ENCODE measurements at places on chromosomes 1 and 21.

DNA sequence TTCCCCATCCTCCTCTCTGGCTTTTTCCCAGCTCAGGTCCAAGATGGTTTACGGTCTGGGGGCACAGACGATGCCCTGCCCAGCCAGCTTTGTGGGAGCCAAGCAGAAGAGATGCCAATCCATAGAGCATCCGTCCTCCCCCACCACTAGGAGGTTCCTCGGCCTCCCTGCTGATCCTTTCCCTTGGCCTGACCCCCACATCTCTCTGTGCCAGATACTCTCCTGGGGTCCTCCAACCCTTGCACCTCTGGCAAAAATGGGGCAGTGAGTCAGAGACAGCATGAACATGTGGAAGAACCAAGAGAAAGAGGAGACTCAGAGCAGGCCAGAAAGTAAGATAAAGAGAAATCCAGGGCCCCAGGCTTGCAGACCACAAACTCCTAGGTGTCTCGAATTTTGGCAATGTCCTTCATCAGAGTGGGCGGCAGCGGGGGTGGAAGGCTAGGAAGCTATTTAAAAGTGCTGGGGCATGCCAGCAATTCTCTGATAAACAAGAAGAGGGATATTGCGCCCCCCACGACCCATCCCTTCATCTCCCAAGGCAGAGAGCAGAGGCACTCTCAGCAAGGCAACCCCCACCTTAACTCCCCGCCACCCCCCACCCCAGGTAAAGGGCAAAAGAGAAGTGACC lies 11.4 kb downstream of the BLACAT1 start:
- DNase-seq = no peak

- no peak for DNase-seq
Measured at GRCh38 chr1:30538993-30539867, 184.2 kb downstream of the MATN1 start.

GRCh38 chr1:10380594-10381275 lies 18.1 kb upstream of the PGD start:
- no peak for DNase-seq

DNA sequence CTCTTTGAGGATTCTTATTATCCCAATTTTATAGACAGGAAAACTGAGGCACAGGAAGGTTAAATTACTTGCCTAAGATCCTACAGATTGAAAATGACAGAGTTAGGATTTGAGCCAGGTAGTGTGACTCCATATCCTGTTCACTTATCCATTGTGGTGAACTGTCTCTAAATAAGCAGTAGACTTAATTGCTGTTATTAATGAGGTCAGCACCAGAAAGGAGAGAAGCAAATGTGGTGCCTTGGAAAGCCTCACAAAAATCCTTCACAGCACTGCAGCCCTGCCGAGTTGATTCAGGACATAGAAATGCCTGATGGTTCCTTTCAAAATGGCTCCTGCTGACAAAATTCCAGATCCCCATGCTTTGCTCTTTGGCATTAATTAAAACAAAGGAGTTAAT lies 193.3 kb upstream of the BEND5 start:
- no peak for DNase-seq

- DNase-seq = no peak
Measured at GRCh38 chr1:47710329-47711071, 272.7 kb downstream of the FOXD2 start.

DNA sequence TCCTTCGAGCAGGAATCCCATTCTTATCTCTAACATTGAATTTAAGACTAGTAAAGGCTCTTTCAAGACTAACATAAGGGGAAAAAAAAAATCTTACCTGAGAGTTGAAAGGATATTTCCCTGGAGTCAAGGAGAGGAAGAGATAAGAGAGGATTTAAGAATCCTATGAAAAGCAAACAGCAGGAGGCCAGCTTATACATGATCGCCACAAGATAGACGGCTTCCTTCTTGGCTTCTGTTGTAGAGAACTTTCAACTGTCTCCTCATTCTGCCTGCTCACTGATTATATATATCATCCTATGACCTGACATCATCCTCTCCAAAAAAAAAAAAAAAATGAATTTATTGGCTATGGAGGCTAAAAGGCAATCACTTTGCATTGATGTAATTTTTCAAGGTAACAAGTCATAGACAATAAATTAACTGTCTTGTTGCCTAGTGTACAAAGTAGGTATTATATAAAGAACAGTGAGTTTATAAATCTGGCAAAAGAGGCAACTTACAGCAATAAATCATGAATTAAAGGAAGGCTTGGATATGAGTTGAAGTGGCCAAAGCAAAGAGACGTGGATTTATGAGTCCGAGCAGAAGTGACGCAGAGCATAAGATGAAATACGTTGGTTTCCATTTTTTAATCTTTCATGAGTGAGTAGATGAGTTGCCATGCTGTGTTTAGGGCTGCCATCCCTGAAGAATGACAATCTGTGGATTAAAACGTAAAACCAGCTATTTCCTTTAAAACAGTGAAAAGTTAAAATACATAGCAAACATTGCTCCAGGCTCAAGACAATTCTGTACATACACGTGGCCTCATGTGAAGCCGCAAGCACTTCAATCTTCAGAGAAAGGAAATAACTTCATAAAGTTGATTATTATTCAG lies at the start of gene UTS2:
UTS2 (minus strand) TSS at position 262 of the 880 bp plus-strand sequence; CDS start at position 200, 62 bp downstream.
- DNase-seq = no peak

GRCh38 chr1:27427329-27427728 lies 34.9 kb downstream of the GPR3 start:
- no peak for DNase-seq

GRCh38 chr1:240652549-240652948 lies 40.6 kb upstream of the GREM2 start:
- DNase-seq = no peak

DNA sequence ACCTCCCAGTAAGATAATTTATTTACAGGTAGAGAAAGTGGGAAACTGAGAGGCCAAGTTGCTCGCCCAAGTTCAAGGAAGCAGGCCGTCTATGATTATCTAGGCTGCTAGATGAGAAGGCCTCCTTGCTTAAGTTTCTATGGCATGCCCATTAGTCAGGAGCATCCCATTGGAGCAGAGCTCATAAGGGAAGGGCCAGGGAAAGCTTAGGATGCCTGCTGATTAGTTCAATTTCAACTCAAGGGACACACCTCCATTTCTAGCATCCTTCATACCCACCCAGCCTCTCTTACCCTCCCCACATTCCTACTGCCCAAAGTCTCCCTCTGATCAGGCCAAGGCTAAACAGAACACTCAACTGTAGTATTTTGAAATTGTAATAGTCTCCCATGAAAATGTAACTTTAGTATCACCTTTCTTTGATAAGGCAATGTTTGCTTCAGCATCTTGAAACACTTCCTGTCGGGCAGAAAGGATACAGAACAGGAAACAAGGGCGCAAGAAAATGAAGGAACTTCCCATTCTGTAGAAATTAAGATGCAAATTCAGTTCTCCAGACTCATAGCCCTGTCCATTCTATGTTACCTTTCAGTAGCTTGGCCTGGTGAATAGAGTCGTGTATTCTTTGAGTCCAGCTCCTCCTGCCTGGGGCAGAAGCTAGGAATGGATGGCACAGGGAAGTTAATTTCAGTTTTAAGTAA lies 46.3 kb upstream of the TARBP1 start:
- no peak for DNase-seq

- DNase-seq = no peak
Measured at GRCh38 chr1:205834751-205835150, 15.2 kb downstream of the PM20D1 start.

DNA sequence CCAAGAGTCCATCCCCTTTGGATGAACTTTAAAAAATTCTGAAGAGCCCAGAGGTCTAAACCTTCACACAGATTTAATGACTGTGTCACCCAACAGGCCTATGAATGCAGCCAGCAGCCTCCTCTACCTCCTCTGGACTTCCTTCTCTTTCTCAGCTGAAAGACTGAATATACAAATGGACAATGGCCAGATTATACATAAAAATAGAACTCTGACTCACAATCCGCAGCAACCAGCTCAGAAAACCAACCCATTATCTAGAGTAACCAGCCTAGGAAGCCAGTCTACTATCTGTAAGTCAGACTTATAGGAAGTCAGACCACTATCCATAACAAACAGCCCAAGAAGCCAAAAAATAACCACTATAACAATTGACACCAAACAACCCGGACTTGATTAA lies 224.5 kb downstream of the ASTN1 start:
- no peak for DNase-seq

DNA sequence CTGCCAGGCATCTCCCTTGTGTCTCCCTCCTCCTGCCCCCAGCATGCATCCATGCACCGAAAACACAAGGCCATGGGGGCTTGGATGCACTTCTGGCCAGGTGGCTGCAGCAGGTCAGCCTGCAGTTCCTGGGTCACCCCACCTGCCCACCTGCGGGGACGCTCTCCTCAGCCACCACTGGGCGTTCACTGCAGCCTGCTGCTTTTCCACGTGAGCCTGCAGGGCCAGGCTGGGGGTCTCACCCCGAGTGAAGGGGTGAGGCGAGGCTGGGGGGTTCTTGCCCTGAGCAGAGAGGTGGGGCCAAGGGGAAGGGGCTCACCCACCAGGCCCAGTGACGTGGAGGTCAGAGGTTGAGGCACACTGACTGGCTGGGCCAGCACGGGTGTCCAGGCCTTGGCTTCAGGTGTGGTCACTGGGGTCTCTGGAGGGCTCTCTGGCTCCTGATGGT lies 64.6 kb downstream of the WNT9A start:
- no peak for DNase-seq

DNA sequence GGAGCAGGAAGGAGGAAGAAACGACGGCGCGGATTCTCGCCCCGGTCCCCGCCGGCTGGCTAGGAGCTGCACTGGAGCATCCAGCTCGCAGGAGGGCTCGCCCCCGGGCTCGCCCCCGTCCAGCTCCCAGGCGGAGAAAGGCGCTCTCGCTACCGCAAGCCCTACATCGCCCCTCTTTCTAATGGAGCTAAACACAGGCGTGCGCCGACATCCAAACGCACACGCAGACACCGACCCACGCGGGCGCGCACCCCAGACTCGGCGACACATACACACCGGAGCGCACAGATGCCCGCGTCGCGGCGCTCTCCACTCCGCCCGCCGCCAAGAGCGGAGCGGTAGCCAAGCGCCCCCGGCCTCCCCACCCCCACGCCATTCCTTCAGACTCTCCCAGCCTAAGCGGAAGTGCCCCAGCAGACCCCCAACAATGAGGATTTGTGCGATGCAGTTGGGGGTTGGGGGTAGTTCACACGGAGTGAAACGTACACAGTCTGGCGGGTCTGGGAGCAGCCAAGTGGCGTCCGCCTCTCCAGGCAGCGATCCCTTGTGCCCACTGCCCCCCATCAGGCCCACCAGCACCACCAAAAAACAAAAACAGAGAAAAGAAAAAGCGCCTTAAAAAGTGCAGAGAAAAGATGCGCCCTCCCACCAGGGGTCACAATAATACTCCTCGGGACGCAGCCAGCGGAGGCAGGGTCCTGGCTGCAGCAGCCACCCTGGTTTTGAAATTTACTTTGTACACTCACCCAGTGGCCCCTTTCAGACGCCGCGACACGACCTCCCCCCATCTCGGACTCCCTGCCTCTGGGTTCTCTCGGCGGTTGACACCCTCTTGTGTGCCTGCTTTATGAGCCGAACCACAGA lies 1.4 kb downstream of the DAB1 start:
- DNase-seq = no peak

DNA sequence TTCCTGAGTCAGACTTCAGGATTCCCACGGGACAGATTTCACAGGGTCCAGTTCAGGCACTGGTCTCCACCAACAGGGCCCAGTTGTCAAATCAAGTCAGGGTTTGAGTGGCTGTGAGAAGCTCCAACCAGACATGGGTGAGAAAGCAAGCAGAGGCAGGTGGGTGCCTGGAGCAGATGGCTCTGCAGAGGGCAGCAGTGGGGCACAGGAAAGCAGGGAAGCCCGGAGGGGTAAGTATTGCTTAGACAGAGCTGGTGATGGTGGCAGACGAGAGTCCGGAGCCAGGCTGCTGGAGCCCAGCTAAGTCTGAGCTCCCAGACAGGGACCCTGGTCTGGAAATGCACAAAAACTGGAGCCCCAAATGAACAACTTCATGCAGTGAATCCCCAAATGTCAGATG lies 40.4 kb downstream of the RIMS3 start:
- no peak for DNase-seq

DNA sequence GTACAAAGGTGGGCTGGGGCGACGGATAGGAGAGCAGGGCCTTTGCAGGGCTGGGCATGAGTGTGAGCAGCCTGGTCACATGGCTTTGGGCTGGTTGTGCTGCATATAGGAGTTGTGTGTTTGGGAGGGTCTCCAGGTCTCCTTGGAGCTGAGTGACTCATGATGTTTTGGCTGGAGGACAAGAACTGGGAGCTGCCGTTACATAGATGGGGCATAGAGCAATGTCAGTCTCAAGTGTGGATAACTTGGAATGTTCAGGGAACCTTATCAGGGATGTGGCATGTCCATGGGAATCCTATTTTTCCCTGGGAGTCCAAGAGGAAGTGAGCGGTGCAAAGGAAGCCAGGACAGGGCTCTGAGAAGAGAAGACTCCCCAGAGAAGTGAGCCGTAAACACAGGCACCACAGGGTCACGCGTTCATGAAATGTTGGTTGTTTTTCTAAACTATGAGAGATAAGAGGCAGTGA lies 136.4 kb upstream of the KCNE2 start:
- no peak for DNase-seq

- DNase-seq = peak; percentile 68
Measured at GRCh38 chr1:33298623-33299277, 22.1 kb downstream of the A3GALT2 start.

- no peak for DNase-seq
Measured at GRCh38 chr1:29984166-29984861, 739.1 kb downstream of the MATN1 start.

- no peak for DNase-seq
Measured at GRCh38 chr1:22889213-22889827, 83.3 kb downstream of the LACTBL1 start.

DNA sequence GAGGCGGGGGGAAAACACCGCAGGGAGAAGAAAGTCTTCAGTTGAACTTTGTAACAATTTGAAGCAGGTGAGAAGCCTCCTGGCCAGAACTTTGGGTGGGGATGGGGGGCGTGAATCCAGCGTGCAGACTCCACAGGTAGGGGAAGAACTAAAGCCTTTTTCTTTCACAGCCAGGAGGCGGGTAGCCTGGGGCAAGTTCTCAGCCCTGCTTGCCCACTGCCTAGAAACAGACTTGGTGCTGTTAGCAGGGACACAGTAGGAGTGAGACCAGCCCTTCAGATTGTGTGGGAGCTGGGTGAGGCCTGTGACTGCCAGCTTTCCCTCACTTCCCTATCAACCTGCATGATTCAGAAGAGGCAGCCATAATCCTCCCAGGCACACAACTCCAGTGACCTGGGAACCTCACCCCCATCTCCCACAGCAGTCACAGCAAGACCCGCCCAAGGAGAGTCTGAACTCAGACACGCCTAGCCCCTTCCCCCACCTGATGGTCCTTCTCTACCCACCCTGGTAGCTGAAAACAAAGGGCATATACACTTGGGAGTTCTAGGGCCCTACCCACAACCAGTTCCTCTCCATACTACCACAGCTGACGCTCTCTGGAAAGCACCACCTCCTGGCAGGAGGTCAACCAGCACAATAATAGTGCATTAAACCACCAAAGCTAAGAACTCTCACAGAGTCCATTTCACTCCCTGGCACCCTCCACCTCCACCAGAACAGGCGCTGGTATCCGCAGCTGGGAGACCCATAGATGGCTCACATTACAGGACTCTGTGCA lies 83.5 kb upstream of the CDC42BPA start:
- DNase-seq = no peak
